ENCODE measurements at places on chromosomes 11 and 22. TPM values are rescaled to one million over a fixed set of nuclear protein-coding genes. Genes with fewer than 3 reads are reported as not detected.

The OR5B21 gene
- total RNA-seq = not detected

The MIOX gene
- not detected for total RNA-seq

The SLC22A25 gene
- not detected for total RNA-seq

The IGF2 gene
- total RNA-seq = 0.14 TPM

The RIC3 gene
- total RNA-seq = 0.39 TPM

The ALG8 gene
- total RNA-seq = 46.8 TPM

The LMO2 gene
- total RNA-seq = 1.6 TPM

The APOA1 gene
- total RNA-seq = not detected

- DNase-seq = no peak
Measured at GRCh38 chr11:72778535-72779494, 15.0 kb downstream of the STARD10 start.

GRCh38 chr11:13205486-13205885 lies 72.1 kb upstream of the BMAL1 start:
- DNase-seq = no peak

- no peak for DNase-seq
Measured at GRCh38 chr22:29689206-29689879, 30.5 kb upstream of the CABP7 start.

DNA sequence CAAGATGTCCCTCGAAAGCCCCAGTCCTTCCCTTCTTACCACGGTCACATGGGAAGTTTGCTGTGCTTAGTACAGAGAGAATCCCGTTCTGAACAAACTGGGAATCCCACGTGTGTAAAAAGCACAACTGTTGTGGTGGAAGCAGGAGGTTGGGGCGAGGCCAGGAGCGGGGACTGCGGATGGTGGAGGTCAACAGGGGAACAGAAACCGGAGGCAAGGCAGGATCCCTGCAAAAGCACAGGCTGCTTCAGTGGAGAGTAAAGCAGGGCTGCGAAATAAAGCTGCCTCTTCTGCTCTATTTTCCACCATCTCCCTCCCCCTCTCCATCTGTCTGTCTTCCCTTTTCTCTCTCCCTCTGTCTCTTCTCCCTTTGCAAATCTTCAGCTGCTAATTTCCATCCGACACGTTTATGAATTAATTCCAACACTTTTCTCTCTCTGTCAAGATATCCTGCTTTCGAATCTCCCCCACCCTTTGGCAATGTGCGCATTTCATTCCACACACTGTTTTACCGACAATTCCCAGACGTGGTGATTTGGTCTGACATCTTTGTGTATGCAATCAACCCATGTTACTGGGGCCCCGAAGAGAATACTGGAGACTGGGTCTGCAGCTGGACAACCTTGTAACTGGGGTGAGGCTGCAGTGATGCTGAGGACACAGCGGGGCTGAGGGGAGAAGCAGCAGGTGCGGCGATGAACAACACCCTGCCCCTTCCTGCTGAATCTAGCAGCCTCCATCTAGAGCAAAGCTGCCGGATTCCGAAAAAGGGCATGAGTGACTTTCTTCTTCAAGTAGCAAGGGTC lies 571.8 kb downstream of the OPCML start:
- DNase-seq = no peak

GRCh38 chr11:47946682-47947559 lies 33.4 kb upstream of the PTPRJ start:
- DNase-seq = peak; percentile 88

DNA sequence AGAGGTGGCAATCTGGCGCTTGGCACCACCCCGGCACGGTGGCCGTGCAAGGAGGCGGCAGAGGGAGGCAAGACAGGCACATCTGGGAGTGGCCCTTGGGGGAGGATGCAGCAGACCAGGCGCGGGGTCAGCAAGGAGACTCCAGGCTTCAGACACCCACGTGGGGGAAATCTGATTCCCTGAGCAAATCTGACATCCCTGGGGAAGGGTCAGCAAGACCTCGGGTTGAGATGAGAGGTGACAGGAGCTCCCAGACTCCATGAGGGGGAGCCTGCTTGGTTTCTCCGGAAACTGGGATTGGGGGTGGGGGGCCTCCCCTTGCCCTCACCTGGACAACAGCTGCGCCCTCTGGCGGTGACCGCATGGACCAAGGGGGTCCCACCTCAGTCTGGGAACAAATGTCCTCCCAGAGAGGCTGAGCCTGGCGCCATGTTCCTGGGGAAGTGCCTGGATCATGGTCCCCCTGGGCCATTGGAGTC lies 4.0 kb upstream of the RCOR2 start:
- no peak for DNase-seq

DNA sequence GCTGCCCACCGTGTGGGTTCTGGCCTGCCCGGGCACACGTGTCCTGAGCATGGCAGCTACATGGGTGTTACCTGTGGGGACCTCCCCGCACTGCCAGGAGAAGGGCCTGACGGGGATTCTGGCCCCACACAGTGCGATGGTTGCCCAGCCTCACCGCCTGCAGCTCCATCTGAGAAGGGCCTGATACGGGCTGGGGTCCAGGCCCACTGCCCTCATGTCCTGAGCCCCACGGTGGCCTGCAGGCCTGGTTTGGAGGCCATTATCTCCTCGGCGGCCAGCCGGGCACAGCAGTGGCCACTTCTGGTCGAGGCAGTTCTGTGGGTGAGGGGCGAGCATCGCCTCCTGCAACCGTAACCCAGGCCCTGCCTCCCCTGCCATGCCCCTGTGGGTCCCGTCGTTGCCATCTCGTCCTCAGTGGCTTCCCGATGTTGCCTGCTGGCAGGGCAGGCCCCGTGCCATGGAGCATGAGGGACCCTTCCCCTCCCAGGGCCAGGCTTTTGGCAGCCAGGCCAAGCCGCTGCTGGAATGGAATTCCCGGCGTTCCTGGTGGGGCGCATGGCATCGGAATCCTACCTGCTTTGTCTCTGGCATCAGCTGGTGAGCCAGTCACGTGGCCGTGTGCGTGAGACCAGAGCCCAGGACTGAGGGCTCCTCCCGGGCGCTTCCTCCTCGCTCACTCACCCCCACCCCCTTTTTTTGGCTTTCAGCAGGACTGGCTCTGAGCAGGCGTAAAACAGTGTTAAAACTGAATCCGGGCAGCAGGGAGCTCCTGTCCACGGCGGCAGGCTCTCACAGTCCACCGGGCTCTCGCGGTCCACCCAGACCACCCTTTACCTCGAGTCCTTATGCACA lies 71.9 kb upstream of the PPARA start:
- peak; percentile 79 for DNase-seq

DNA sequence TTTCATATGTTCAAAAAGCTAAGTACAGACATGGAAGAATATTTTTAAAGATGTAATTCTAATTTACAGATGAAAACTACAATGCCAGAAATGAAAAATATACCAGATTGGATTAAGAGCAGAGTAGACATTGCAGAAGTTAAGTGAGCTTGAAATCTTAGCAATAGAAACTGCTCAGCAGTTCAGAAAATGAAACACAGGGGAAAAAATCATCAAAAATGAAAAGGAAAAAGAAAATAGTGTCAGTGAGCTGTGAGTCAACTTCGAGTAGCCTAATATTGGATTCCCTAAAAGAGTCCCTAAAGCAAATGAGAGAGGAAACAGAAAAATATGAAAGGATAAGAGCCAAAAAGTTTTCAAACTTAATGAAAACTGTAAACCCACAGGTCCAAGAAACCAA lies 25.8 kb upstream of the IL10RA start:
- no peak for DNase-seq

- DNase-seq = no peak
Measured at GRCh38 chr11:84215672-84216071, 929.5 kb upstream of the CCDC90B start.

DNA sequence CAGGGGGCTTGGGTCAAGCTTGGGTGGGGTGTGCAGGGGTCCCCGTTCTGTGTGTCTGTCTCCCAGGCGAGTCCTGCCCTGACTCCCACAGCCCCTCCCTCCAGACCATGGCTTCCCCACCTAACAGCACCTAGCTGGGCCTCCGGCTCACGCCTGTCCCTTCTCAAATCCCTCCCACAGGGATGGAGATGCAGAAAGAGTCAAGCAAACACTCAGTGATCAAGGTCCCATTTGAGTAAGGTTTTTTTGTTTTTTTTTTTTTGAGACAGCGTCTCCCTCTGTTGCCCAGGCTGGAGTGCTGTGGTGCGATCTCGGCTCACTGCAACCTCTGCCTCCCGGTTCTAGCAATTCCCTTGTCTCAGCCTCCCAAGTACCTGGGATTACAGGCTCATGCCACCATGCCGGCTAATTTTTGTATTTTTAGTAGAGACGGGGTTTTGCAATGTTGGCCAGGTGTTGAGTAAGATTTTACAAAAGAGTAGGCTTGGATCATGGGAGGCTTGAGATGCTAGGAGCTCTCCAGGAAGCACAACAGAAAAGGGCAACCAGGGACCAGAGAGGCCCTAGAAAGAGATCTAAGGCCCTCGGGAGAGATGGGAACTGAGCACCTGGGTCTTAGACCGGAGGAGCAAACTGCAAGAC lies 5.7 kb downstream of the APOBEC3D start:
- no peak for DNase-seq

DNA sequence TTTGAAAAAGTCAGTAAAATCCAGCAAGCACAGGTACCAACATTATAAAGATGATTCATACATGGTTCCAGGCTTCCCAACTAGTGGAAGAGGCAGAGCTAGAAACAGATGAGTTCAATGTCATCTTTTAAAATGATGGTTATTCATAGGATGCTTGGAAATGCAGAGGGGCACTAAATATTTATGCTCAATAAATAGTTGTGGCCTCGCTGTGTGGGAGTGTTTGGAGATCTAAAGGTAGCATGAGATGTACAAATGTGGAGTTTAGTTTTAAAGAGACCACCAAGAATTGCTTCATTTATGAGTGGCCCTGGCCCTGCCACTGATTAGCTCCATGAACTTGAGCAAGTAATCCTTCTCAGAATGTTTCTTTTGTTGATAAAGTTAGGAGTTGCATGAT lies 182.2 kb downstream of the ETS1 start:
- no peak for DNase-seq

DNA sequence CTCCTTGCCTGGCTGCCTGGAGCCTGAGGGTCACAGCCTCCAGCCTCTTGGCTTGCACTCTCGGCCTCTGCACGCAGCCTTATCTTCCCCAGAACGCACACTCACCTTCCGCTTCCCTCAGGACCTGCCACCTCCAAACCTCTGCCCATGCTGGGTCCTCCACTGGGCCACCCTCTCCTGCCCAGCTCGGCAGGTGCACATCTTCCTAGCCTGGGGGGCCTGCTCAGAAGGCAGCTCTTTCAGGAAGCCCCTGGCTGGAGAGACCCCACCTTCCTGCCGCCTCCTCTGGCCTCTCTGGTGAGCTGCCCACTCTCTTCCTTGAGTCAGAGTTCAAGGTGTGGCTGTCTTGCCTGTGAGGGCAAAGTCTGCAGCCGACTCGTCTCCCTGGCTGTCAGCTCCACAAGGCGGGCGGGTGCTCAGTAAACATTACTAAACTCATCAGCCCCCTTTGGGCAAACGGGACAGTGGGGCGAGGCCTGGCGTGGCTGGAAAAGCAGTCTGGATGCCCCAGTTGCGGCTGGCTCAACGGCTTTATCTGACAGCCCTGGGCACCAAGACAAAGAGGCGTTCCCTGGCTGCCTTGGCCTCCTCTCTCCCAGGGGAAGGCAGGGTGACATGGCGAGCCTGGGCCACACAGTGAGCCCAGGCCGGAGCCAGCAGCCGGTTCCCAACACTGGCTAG lies 1.7 kb upstream of the LINC01488 start:
- no peak for DNase-seq

All from foreskin keratinocyte (primary cell).